ENCODE measurements at places on chromosomes 3 and 15.

DNA sequence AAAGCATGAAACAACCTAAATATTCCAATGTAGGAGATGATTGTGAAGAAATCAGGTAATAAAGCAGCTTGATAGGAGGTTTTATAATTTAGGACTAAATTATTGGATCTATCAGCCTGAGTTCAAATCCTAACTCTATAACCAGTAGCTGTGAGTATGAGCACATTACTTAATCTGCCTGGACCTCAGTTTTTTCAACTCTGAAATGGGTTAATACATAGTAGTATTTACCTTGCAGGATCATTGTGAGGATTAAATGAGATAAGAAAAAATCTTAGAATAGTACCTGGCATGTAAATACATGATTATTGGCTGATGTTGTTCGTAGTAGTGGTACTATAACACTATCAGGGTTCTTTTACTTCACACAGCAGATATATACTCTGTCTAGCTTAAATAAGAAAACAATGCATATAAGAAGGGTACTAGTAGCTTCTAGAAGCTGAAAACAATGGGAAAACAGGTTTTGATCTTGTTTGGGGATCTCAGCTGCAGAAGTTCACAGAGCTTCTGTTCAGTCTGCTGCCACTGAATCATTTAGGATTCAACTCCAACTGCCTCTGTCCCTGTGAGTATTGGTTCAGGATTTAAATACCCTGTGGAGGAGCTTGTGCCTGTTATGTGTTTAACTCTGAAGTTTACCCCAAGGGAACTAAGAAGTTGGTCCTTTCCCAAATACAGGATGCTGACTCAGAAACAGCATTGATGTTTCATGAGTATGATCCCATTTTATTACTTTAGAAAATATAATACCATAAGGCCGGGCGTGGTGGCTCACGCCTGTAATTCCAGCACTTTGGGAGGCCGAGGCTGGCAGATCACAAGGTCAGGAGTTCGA is 34.2 kb downstream of the KAT2B start:
- DNase-seq = no peak

GRCh38 chr3:66723231-66723630 is 222.4 kb upstream of the LRIG1 start:
- no peak for DNase-seq

DNA sequence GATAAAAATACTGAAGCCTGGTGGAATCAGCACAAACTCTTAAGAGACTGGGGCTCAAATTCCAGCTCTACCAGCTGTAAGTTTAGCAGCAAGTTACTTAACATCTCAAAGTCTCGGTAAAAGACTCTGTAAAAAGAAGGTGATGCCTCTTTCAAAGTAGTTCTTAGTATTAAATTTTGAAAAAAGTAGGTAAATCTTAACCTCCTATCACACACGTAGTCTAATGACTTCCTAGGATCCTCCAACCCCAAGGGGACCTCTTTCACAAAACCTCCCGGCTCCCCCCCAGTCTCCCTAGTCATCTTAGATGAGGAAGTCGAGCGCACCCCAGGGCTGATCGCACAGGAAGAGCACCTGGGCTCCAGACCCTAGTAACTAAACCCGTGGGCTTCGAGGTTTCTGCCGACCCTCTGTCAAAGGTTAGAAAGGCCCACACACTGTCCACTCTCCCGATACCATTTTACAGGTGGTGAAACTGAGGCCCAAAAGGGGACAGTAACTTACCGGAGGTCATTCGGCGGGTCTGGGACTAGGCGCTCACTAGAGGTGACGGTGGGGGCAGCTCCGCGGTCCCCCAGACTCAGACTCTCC is 427 bp downstream of the MBD4 start:
- no peak for DNase-seq

DNA sequence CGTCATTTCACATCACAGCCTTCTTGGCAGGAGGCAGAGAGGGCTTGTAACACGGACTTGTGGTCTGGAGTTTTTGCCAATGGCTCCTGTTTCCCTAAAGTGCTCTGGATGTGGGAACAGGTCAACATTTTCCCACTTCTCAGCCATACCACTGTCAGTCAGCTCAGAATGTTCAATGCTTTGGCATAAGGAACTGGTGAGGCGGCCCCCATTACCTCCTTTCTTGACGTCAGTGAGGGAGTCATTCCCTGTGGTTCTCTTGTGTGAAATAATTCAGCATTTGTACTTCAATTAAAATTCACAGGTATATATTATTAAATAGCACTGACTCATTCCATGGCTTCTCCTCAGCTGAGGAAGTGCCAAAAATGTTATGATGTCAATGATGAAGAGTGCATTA is 167.1 kb downstream of the P3H2 start:
- no peak for DNase-seq

DNA sequence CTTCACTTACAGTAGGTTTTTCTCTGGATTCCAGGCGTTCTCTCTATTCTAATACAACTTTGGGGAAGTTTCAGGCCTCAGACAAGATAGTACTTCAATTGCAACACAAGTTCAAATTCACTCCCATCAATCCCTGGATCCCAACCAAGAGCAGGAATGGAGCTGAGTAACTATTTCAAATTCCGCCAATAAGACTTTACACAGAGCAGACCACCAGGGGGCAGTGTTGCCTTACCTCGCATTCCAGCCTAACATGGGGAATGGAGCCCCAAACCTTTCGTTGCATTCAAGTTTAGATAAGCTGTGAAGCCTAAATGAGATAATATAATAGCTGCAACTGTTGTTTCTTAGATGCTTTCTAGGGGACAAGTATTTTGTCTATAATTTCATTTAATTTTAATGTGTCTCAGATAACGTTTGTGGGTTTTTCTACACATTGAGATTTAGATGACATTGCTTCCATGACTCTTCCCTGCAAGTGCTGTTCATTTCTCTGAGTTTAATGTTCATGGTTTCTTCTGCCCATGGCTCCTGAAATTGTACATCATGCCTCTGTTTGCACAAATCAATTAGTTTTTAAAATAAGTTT is 186.7 kb downstream of the NSUN3 start:
- DNase-seq = peak; percentile 58

- DNase-seq = no peak
Measured at GRCh38 chr3:111666041-111666735, 71.0 kb upstream of the ZBED2 start.

- peak; percentile 17 for DNase-seq
Measured at GRCh38 chr3:15206662-15207576, 873 bp downstream of the CAPN7 start.

- no peak for DNase-seq
Measured at GRCh38 chr3:125152951-125153350, 59.6 kb downstream of the SLC12A8 start.

DNA sequence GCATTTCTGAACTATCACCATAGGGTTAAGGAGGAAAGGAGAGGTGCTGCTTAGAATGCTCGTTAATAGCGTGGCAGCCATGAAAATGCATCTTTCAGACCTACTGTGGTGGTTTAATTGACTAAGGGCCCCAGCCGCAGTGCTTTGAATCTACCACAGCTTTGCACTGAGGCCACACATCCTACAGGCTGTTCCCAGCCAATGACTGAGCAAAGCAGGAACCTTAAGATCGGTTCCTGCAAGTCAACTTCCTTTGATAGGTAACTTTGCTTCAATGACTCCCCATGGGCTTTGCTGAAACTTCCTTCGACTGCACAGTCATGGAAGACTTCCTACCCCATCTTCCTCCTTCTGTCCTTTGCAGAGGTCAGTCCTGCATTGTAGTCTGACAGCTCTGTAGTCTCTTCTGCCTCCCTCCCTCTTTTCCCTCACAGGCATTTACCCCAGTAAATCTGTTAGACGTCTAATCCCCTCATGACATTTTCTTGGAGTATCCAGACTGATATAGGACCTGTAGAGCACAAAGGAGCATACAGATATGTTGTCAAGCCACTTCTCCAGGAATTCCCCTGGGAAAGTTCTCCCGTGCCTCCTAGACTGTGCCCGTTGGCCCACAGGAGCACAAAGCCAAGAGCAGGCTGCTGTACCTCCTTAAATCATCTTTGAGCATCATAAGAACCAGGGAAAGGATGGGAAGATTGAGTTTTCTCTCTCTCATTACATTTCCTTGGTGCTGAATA is 2.6 kb upstream of the BCL2A1 start:
- no peak for DNase-seq

DNA sequence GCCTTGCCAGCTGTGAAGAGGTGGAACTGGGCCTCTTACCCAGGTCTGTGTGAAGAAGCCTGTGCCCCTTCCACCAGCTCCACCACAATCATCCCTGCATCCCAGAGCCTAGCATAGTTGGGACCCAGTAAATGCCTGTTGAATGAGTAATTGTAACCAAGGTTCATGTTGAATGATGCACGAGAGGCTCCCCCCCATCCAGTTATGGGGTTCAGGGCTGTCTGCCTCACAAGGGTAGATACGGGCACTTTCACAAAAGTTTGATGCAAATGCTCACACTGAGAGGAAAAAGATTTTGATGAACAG is 29.5 kb upstream of the TSEN2 start:
- DNase-seq = no peak

GRCh38 chr3:12040902-12041301 is 36.7 kb downstream of the SYN2 start:
- no peak for DNase-seq

DNA sequence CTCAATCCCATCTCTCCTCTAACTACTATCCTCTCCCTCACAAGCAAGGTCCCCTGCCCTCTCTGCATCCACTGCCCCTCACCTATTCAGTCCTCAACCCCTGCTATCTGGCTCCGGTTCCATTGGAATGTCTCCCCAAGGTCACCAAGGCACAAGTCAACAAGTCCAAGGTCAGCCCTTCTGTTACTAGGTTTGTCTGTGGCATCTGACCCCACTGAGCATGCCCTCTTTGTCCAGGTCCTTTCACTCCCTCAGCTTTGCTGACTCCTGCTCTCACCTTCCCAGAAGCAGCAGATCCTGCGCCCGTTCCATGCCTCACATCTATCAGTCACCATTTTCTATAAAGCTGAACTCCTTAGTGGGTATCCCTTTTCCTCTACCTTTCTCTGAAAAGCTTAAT is 8.3 kb upstream of the SEMA7A start:
- DNase-seq = no peak

DNA sequence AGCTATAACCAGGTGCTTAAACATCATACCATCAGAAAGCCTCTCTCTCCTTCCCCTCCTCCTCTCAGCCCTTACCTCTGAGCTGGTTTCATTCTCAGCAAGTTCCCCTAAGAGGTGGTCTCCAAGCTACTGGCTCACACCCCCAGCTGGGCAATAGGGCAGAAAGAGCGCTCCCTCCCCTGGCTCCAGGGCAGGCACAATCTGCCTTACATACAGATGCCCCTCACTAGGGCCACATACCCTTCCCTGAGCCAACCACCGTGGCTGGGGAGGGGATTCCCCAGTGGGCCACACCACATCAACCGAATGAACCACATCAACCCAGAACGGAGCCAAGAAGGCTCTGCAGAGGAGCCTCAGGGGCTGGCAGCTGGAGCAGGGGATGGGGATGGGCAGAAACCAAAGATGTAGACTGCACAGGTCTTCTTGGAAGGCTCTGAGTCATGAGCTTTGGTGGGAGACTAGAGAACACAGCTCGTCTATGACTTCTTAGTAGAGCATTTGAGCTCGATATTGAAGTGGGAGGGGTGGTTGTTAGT is 4.6 kb upstream of the FBLN2 start:
- DNase-seq = no peak

GRCh38 chr3:186705882-186706780 is 11.0 kb upstream of the KNG1 start:
- DNase-seq = no peak

- DNase-seq = no peak
Measured at GRCh38 chr3:42652611-42653302, 740 bp upstream of the ZBTB47 start.

DNA sequence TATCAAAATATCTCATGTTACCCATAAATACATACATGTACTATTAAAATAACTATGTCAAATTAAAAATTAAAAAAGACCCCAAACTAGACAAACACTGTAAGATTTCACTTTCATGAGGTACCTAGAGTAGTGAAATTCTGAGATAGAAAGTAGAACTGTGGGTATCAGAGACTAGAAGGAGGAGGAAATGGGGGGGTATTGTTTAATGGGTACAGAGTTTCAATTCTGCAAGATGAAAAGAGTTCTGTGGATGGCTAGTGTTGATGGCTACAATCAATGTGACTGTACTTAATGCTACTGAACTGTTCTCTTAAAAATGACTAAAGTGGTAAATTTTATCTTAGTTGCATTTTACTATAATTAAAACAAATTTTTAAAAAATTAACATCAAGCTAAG is 36.6 kb downstream of the RFX7 start:
- DNase-seq = no peak

GRCh38 chr3:151398895-151399294 is 14.3 kb upstream of the P2RY12 start:
- DNase-seq = no peak

DNA sequence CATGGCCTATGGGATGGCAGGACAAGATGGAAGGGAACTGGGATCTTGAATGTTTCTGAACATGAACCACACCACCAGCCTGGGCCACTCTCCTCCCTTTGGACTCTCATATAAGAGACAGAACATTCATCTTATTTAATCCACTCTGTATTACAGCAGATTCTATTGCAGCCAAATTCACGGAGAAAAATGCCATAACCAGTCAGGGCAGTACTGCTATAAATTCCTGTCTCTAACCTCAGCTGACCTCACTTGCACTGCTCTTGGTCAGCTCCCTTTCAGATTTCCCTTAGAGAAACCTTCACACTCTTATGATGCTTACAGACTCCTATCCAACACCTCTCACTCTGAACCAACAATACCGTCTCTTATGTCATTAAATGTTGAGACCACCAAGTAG is 101.4 kb downstream of the RYK start:
- no peak for DNase-seq

GRCh38 chr3:178676942-178677790 is 140.9 kb downstream of the KCNMB2 start:
- DNase-seq = no peak

GRCh38 chr3:139676108-139676507 is 1.7 kb downstream of the NMNAT3 start:
- DNase-seq = no peak

GRCh38 chr3:140088513-140088912 is 153.5 kb downstream of the CLSTN2 start:
- DNase-seq = no peak

DNA sequence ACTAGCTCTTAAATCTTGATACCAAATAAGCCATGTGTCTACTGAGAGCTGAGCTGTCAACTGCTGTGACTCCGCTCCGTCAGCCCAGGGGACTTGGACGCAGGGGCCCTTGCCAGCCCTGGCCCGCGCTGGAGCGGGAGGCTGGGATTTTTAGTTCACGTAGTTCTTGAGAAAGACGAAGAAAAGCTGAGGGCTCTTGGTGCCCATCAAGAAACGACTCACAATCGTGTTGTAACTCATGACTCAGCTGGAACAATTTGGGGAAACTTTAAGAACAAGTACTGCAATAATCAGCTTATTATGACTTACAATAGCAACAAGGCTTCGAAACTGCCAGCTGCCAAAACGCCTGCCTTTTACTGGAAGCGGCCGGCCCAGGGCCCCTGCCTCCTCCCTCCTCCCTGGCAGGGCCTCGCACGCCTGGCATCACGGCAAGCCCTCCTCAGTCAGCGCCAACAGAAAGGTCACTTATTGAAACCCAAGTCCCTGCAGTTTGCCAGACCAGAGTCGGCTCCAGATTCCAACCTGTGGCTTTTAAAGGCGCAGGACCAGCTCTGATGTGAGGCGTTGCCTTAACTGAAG is 60.3 kb downstream of the RGMA start:
- no peak for DNase-seq

- DNase-seq = no peak
Measured at GRCh38 chr3:70833239-70833960, 521.0 kb upstream of the MDFIC2 start.

- DNase-seq = no peak
Measured at GRCh38 chr3:70943886-70944285, 631.4 kb upstream of the MDFIC2 start.
